ENCODE measurements at places on chromosomes 2 and 18.

- DNase-seq, result peak; percentile 43
Observed at GRCh38 chr2:203586696-203587095, 51.6 kb upstream of the RAPH1 start.

GRCh38 chr18:13221869-13222855, 3.6 kb downstream of the LDLRAD4 start:
- peak; percentile 6 for DNase-seq

DNA sequence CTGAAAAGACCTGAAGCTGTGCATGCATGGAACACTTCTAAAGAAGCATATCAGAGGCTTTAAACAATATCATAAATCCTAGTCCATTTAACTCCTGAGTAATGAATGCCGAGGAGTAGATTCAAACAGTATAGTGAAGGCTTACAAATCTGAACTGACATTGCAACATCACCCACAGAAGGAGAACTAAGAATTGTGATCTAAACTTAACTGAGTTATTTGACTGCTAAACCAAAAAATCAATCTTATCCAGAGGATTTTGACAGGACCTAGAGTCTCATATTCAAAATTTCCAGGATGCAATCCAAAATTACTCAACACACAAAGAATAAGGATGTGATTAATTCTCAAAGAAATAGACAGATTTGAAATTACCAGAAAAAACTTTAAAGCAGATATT, 181.0 kb downstream of the SLC39A10 start:
- DNase-seq, result no peak

GRCh38 chr2:3588084-3588483, 6.8 kb upstream of the COLEC11 start:
- DNase-seq, result no peak

GRCh38 chr2:198534756-198535155, 730.4 kb downstream of the PLCL1 start:
- no peak for DNase-seq

- DNase-seq, result no peak
Observed at GRCh38 chr2:70356941-70357683, 55.2 kb upstream of the FAM136A start.

GRCh38 chr2:182587831-182588230, 128.2 kb upstream of the DNAJC10 start:
- DNase-seq, result peak; percentile 10

- no peak for DNase-seq
Observed at GRCh38 chr18:64474255-64474654, 325.4 kb upstream of the LINC00305 start.

DNA sequence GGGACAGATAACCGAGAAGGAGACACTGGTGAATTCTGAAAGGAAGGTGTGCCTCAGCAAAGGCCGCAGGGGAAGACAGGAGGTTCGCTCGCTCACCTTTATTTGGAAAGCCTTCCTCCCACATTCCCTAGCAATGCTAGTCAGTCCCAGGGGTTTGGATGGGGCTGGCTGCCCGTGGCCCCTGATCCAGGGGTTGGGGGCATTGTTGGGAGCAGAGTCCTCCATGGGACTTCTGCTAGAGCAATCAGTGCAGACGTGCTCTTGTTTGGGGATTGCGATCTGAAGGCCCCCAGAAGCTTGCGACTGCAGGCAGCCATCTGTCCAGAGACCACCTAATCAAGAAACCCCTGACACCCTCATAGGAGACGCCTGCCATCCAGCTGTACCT, 6.0 kb upstream of the CYP27C1 start:
- no peak for DNase-seq

- no peak for DNase-seq
Observed at GRCh38 chr18:72899338-72899737, 31.6 kb upstream of the NETO1 start.

DNA sequence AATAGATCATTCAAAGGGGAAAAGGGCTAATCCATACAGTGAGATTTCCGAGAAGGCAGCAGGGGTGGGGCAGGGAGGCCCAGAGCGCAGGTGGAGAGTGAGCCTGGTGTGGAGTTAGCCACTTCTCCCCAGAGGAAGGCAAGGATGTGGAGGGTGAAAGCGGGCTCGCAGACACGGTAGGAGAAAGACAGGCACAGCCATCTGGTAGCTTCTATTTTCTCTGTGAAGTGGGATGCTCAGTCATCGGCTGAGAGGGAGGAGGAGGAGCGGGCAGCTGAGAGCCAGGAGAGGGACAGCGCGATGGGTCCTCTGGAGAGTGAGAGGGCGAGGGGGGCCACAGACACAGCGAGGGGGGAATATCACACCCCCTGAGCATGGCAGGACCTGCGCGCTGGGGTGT, 153.3 kb upstream of the NDUFV2 start:
- DNase-seq, result no peak

- DNase-seq, result peak; percentile 34
Observed at GRCh38 chr18:76687304-76687962, 134.9 kb upstream of the ZNF236 start.

GRCh38 chr18:50715919-50716318, 103.9 kb downstream of the MRO start:
- DNase-seq, result no peak

- DNase-seq, result no peak
Observed at GRCh38 chr18:6868033-6868432, 138.5 kb downstream of the ARHGAP28 start.

DNA sequence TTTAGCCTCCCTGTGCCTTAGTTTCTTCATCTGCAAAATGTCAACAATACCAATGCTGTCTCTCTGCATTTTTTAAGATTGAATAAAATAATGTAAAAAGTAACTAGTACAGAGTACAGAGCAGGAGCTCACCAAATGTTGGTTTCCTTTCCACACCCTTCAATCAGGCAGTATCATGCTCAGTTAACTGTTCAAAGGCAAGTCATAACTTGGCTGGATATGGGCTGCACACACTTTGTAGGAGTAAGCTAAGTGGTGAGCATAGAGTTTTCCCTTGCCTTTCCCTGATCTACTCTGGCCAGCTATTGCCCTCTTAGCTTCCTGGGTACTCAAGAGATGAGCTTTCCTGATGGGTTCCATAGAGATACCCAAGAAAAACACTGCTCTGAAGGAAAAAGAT, 77.9 kb downstream of the CYBRD1 start:
- DNase-seq, result no peak

DNA sequence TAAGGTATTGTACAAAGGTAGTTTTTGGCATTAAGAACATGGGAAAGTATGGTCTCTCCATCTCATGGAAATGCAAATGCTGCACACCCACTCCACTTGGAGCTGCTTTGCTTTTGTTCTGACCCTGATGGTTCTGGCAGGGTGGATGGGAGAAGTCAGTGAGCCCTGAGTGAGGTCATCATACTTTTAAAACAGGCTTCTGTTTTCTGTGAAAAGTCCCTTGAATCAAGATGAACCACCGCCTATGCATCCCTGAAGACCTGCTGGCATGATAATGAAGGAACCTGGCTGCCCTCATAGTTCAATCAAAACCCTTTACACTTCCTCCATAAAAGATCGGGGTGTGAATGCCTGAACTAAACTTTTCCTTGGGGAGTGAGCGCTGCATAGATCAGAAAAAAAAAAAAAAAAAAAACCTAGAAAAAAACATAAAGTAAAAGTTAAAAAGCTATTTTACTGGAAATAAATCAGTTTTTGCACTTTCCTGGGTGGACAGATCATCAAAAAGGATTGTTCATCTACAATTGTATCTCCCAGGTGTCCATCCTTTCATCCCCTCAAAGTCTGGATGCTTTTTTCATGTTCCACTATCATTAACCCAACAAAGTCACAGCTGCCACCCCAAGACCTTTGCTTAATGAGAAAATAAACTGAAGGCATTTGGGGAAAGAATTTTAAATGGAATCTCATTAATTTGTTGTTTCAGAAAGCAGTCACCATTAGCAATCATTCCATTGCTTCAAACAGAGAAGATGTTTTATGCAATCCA, 728.1 kb upstream of the DDX18 start:
- no peak for DNase-seq

DNA sequence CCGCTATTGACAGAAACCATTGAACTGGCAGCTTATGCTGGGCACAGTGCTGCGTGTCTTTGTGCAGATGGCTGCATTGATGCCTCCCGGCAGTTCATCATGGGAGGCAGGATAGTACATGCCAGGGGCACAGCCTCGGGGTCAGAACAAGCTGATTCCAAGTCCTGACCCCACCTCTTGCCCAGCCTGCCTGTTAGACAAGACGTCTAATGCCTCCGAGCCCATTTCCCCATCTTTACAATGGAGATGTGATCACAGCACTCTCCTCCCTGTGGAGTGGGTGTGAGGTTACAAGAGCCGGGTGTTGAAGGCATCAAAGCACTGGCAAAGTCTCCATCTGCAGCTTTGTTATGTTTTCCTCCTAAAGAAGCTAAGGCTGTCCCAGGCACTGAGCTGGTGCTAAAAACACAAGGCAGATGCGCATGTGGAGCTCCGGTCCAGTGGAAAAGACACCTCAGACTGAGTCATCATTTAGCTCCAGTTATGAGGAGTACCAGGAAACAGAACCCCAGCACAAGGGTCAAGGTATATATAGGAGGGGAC, 125.7 kb upstream of the EPAS1 start:
- peak; percentile 45 for DNase-seq

- DNase-seq, result no peak
Observed at GRCh38 chr2:5695654-5696403, 3.6 kb downstream of the SOX11 start.

GRCh38 chr2:69911985-69912563, 2.8 kb upstream of the MXD1 start:
- DNase-seq, result no peak

DNA sequence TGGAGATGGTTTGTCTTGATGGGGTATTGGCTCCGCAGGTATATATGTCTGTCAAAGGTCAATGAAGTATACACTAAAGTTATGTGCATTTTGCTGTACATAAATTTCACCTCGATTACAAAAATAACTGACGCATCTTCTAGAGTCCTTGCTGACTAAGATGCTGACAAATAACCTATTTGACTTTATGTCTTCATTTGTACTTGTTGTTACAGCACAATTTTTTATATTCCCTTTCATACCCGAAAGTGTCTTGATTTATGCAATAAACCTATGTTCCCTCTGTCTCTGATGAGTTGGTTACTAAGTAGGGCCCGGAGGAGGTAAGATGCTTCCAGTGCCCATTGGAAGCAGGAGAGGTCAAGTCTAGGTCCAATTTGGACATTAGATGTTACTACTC, 93.5 kb downstream of the COPS8 start:
- no peak for DNase-seq

DNA sequence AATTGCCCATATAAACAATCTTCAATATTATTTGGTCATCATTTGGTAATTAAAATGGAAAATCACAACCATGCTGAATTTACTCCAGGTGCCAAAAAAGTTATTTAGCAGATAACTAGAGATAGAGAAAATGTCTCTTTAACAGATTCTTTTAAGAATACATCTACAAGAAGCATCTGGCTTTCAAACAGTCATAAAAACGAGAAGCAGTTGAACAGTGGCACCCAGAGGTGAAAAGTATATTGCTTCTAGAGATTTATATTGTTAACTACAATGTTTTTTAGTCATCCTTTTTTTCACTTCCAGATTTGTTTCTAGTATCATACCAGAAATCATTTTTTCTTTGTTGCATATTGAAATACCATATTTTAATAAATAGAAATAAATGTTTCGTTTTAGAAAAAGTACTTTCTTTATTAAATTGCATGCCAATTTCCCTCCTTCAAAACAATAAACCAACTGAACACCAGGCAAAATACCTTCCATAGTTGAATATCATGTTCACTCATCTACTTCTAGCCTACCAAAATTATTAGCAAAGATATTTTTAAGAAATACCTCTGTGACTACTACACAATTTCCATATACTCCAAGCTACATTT, 65.4 kb upstream of the HNRNPA3 start:
- DNase-seq, result no peak

- DNase-seq, result no peak
Observed at GRCh38 chr2:99420751-99421299, 69.0 kb downstream of the REV1 start.

GRCh38 chr2:14743861-14744260, 111.3 kb downstream of the LRATD1 start:
- no peak for DNase-seq

GRCh38 chr2:3476985-3477327, 42.4 kb downstream of the ADI1 start:
- DNase-seq, result no peak

DNA sequence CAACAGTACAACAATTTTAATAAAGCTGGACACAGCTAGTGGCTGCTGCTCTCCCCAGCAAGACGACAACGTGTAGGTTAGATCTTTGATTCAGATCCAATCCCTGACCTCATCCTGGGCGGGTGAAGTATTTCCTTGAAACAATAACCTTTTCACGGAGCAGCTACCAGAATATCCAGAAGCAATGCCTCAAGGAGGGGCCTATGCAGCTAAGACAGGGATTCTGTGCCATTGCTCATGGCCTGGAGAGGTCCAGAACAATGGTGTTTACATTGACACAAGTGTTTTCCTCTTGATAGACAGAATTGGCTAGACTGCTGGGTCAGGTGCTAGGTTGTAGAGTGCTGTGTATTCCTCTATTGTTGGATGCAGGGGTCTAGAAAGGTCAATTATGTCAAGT, 520.1 kb downstream of the BCL11A start:
- DNase-seq, result no peak

GRCh38 chr2:229454934-229455631, 184.0 kb upstream of the PID1 start:
- DNase-seq, result peak; percentile 39

DNA sequence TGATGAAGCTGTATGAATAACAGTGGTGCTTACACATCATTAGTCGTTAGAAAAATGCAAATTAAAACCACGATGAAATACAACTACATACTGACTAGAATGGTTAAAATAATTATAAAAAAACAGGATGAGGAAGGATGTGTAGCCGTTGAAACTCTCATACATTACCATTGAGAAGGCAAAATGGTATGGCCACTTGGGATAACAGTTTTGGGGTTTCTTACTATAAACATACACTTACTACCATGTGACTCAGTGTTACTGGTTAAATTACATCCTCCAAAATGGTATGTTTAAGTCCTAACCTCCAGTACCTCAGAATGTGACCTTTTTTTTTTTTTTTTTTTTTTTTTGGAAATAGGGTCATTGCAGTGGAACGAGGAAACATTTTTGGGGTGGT, 58.4 kb downstream of the UBE2E3 start:
- no peak for DNase-seq

- no peak for DNase-seq
Observed at GRCh38 chr18:68728081-68728700, 13.3 kb upstream of the TMX3 start.

DNA sequence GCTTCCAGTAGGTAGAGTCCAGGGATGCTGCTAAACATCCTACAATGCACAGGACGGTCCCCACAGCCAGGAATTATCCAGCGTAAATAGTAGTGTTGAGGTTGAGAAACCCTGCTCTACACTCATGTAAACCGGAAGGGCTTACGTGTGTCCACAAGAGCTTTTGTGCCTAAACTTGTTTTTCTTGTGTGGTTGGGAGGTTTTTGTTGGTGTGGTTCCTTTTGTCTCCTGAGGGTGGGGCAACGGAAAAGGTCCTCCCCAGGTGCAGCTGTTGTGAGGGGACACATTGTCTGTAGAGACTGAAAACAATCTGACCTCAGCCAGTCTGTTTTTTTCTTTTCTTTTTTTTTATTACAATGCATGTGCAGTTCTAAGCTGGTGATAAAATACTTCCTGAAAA, 72.7 kb upstream of the MGAT5 start:
- DNase-seq, result peak; percentile 88

GRCh38 chr2:25690058-25690457, 16.7 kb upstream of the DTNB start:
- no peak for DNase-seq

- no peak for DNase-seq
Observed at GRCh38 chr2:9354318-9354717, 69.0 kb downstream of the ITGB1BP1 start.

- no peak for DNase-seq
Observed at GRCh38 chr18:48194591-48195181, 214.5 kb downstream of the ZBTB7C start.

GRCh38 chr18:59305295-59305694, 13.2 kb downstream of the CPLX4 start:
- DNase-seq, result no peak

GRCh38 chr2:202490479-202490878, 114.4 kb downstream of the BMPR2 start:
- no peak for DNase-seq

Data from epithelial cell of prostate (primary cell).